CD8-positive, alpha-beta memory T cell (primary cell): ENCODE measurements at places on chromosomes 6 and 20. TPM values are rescaled to one million over a fixed set of nuclear protein-coding genes. Genes with fewer than 3 reads are reported as not detected.

RAB5IF gene
- 159 TPM for total RNA-seq

LST1 gene
- 22.0 TPM for total RNA-seq

LIN28B gene
- not detected for total RNA-seq

XKR7 gene
- not detected for total RNA-seq

GNAS-AS1 gene
- 0.68 TPM for total RNA-seq

GPLD1 gene
- 0.35 TPM for total RNA-seq

RAD21L1 gene
- not detected for total RNA-seq

PLCB4 gene
- total RNA-seq = not detected

C2 gene
- 0.70 TPM for total RNA-seq
